ENCODE measurements at places on chromosomes 5 and 9.
A peak's percentile ranks its signal among the peaks of the same experiment; 100 is the strongest.

- DNase-seq: no peak
These were observed 787.4 kb upstream of the RGMB start for GRCh38 chr5:97986069-97986468.

DNA sequence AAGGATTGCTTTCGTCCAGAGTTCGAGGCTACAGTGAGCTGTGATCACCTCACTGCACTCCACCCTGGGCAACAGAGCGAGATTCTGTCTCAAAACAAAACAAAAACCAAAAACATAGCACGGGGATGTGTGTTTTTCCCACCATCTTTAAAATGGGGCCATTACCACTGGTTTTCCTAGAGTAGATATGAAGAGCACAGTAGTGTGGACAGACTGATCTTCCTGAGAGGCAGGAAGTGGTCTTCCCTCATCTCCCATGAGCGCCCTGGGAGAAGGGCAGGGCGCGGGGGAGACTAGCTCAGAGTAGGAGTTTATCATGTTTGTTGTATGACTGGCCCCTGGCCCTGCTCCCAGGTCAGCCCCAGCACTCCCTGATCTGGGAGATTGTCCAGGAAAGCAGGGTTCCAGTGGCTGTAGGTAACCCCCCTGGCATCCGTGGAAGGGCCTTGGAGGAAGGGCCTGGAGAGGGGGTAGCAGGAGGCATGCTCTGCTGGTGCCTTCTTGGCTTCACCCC is 2.3 kb downstream of the SUSD3 start:
- DNase-seq: no peak

- no peak for DNase-seq
These were observed 1019.0 kb downstream of the CDH18 start for GRCh38 chr5:18968966-18969365.

DNA sequence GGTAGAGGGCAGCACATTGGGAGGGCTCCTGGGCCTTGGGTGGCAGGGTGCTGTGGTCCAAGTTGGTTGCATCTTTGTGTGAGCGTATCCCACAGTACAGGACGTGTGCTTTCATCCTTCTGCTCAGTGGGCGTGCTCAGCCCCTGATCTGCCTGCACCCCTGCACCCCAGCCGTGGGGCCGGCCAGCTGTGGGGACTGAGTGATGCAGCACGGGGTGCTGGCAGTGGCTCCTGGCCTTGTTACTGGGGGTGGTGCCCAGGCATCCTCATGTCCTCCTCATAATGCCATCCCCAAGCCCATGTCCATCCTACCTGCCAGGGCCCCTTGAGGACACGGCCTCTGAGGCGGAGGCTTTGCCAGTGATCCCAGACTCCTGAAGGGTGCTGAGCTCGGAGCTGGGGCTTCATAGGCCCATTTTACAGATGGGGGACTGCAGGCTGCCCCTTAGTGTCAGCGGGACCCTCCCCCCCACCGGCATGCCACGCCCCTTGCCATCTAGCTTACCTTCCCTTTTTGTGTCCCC is 100.7 kb downstream of the PHF2 start:
- DNase-seq: no peak

DNA sequence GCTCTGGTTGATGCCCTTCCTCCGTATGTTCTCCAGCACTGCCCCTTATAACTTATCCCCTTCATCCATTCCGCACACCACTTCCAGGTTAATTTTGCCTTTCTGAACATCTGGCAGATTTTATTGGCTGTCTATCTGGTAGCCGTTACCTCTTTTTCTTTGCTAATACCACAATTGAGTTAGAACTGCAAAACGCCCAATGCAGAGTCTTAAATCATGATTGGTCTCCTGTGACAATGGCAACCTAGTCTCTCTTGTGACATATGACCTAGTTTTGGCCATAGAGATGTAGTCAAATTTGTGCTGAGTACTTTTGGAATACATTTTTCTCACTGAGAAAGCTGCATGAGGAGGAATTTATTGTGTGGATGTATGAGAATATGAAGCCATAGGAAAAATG is 365.7 kb upstream of the PRR16 start:
- DNase-seq: no peak

DNA sequence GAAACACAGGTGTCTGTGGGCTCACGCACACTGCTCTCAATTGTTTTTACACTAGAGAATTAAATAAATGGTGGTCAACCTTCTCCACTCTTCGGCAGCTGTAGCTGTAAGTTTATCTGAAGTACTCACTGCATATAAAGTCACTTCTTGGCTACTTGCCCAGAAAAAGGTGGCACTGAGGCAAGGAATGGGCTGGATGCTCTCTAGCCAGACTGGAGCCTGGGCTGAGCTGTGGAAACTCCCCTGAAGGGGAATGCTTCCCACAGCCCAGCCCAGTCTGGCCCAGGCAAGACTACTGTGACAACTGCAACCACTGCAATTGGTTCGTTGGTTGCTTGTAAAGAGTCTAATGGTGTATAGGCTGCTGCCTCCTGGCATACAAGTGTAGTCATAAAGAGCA is 4.5 kb downstream of the LEAP2 start:
- DNase-seq: no peak

DNA sequence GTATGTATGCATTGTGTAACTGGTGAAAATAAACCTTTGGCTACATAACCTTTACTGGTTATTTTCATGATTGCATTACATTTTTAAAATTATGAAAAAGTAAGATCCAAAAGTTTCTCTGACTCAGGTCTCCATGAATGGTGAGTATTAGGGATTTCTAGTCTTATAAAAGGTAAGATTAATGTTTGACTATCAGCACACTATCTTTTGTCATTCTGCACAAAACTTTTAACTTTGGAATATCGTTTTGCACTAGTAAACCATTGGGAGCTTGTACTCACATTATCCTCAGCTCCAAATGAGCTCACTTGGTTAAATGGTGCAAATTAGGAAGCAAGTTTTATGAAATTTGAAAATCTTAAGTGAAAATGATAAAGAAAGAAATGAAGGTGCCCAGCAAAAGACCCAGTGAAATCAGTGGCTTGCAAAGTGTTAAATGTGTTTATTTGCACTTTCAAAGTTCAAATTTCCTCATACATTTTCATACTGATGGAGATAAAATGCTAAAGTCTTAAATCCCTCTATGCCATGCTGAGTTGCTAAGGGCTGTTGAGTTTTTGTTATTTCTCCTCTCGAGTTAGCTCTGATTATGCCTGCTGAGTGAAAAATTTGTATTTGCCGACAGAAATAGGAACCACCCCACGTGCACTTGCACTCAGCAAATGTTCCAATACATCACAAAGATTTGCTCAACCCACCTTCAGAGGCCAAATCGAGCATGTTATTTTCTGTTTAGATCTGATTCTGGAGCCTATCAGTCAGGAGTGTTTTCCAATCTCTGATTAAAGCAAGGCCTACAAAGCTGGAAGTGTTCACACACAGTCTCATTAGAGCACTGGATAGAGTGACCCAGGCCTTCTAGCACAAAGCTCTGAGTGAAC is 885.7 kb downstream of the NR2F1-AS1 start:
- no peak for DNase-seq

DNA sequence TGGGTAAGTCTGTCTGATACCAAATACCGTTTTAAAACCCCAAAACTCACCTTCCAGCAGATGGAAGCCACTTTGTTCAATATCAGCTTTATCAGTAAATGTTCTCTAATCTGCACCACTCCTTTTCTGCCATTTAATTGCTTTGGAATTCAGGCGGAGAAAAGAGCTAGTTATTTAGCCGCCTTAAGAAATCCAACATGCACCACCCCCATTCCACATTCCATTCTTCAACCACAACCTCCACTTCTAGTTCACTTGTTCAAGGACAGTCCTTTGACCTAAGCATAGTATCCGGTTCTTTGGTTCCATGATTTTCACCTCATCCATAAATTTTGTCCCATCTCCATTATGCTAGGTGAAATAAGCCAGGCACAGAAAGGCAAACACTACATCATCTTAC is 240.1 kb downstream of the DNAH5 start:
- DNase-seq: no peak

DNA sequence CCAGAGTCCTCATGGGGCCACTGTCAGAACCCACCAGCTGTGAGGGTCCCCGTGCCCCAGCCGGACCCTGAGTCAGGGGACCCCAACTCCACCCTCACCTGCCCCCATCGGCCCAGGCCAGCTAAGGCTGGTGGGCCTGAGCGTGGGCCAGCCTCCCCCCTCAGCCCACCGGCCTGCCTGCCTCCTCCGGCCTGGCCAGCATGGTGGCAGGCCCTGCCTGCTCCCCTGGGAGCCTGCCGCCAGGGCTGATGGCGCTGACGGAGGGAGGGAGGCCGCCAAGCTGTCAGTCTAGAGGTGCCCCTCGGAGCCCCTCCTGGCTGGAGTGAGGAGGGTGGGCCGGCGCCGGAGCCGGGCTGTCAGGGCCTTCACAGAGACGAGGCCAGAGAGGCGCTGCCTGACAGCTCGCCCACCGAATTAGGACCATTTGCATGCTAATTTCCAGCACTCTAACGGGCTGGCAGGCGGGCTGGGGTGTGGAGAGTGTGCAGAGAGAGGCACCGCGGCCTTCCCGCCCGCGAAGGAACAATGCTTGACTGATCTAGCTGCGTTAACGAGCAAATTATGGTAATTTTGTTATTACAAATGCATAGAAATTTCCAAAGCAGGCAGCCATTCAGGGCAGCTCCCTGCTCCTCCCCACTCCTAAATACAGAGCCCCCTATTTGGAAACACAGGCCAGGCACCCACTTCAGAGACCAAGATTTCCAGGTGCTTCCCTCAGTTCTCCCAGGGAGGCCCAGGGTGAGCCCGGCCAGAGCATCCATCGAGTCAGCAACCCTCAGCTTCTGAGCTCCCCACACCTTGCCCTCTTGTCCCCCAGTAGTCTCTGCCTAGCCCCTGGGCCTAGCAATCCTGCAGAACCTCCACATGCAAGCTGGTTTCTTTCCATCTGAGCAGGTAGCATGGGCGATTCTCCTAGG is 169.3 kb downstream of the PAX5 start:
- no peak for DNase-seq

DNA sequence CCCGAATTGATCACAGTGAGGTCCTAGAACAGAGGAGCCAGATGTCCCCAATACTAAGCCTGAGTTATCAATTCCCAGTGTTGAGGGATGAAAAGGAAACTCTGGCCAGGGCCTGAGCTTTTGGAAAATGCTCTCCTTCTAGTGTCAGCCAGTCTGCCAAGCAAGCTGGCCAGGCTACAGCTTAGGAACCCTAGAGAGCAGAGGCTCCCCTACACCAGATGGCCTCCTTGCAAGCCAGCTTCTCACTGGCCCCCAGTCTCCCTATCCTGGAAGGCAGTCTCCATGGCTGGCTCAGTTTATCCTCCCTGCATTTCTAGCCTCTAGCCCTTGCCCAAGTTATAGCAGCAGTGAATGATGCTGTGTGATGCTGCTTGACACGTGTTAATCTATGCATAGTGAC is 204.7 kb upstream of the WWC1 start:
- no peak for DNase-seq

- DNase-seq: peak; percentile 11
These were observed 332.3 kb downstream of the CWC27 start for GRCh38 chr5:65100911-65101631.

DNA sequence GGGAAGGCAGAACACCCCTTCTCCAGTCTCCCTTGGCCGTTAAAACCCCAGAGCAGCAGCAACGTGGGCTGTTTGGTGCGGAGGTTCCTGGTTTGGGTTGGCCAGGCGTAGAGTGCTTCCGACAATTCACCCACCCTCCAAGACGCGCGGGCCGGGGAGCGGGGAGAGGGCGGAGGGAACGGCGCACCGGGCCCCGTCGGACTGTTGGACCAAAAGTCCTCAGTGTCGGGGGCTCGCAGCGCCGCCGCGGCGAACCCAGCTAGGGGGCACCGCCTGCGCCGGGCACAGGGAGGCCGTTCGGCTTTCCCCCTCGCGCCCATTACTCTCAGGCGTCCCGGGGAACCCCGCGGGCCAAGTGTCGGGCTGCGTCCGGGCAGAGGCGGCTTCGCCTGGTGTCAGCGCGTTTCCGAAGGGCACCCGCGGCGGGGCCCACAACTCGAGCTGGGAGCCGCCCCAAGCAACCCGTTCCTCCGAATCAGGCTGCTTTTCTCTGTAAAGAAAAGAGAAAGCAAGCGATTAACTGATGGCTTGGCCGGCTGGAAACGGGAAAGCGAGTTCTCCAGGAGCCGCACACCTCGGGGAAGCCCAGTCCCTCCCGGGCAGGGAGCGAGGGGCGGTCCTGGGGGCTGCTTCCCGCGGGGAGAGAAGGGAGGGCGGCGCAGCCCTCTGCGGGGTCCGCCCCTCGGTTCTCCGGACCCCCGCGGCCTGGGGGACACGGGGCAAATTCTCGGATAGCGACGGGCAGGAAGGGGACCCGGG is 145.5 kb downstream of the ERCC6L2 start:
- DNase-seq: peak; percentile 53

DNA sequence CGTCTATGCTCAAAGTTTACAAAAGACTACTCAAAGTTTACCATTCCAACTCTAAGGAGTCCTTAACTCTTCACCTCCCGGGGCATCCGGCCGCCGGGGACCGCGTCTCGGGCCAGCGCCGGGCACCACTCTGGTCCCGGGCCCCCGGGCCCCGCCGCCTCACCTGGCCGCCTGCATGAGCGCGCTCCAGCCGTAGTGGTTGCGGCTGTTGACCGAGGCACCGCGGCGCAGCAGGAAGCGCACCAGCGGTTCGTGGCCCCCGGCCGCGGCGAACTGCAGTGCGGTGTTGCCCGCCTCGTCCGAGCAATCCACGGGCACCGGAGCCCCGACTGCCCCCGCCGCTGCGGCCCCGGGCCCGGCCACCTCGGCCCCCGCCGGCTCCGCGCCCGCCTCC is 388 bp downstream of the ANKS6 start:
- DNase-seq: no peak

All from stimulated activated CD8-positive, alpha-beta memory T cell treated with anti-CD3 and anti-CD28 coated beads, Interleukin-7, amount 100 ng/mL, for 4 hours (primary cell).